ENCODE measurements at places on chromosomes 12 and 14.

- no peak for DNase-seq
Observed at GRCh38 chr14:89672636-89673511, 255.8 kb upstream of the FOXN3 start.

- no peak for DNase-seq
Observed at GRCh38 chr14:54597795-54598443, 31.0 kb downstream of the SAMD4A start.

DNA sequence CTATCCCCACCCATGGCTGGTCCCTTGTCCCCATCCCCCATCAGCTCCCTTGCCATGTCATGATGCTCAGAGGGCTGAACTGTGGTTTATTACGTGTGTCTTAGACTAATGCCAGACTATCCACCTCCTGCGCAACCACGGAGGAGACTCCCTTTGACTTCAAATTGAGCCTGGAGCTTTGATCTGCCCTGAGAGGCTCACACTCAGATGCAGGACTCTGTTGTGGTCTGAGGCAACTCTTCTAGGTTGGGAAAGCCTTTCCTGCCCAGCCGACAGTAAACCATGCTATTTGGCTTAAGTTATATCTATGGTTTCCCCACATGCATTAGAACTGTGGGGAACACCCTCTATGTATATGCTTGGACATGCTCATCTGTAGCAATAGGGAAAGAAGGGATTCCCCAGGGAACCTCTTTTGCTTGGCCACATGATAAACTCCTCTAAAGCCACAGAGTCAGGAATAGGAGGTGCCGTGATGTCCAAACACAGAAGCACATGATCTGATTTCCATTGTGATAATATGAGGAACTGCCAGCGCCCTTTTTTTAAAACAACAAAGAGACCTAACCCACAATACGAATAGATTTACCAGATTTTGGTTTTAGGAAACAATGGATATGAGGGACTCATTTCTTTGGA lies 11.1 kb upstream of the LGALS3 start:
- no peak for DNase-seq

- DNase-seq = no peak
Observed at GRCh38 chr12:111440152-111440551, 34.4 kb downstream of the SH2B3 start.

DNA sequence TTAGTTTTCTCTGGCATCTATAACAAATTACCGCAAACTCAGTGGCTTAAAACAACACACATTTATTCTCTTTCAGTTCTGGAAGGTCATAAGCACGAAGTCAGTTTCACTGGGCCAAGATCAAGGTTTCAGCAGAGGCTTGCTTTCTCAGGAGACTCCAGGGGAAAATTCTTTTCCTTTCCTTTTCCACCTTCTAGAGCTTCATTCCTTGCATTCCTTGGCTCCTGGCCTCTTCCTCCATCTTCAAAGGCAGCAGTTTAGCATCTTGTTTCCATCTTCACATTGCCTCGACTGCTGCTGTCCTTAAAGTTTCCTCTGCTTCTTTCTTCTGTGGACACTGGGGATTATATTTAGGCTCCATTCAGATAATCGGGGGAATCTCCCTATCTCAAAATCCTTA lies 106.1 kb downstream of the PDE3A start:
- DNase-seq = no peak

DNA sequence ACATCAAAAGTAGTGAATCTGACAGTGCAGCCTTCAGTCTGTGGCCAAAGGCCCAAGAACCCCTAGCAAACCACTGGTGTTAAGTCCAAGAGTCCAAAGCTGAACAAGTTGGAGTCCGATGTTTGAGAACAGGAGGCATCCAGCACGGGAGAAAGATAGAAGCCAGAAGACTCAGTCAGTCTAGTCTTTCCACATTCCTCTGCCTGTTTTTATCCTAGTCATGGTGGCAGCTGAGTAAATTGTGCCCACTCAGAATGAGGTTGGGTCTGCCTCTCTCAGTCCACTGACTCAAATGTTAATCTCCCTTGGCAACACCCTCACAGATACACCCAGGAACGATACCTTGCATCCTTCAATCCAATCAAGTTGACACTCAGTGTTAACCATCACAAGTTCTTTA lies 1255.4 kb downstream of the LRFN5 start:
- DNase-seq = no peak

DNA sequence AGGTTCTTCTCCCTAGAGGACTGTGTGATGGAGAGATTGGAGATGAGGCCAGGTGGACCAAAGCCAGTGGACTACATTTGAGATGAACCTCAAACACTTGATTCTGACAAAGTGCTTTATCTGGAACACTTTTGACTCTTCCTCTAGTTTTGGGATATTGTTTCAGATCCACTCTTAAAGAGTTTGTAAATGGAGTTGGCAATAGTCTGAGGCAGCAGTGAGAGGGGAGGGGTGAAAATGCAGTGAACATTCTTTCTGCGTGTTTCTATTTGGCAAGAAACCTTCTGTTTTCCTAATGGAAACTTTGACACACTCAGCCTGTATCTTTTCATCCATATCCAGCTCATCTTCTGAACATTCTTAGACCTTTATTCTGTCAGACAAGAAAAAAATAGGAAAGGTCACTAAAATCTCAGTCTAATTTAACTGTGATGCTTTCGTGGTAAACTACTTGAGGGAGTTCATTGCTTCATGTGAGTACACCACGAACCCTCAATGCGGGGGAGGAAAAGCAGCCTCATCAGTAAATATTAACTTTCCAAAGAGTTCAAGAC lies 57.4 kb upstream of the KCNJ8 start:
- no peak for DNase-seq

All from stimulated activated CD4-positive, alpha-beta T cell treated with anti-CD3 and anti-CD28 coated beads, Interleukin-2, amount 100 ng/mL, for 48 hours (primary cell).